ENCODE measurements at places on chromosomes 3 and 15.

DNA sequence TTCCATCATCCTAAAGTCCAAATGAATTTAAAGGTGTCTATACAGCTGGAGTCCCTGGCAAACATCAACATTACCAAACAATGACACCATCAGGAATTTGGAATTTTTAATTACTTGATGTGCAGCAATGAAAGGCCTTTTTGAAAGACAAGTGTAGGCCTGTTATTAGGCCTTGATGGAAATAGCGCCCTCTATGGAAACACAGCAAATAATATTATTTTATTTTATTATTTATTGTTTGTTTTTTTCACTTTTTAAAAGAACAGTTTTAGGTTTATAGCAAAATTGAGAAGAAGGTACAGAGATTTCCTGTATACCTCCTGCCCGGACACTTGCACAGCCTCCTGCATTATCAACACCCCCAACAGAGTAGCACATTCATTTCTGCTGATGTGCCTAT lies 18.1 kb upstream of the OR5AC2 start:
- no peak for DNase-seq

- no peak for DNase-seq
Measured at GRCh38 chr3:95508124-95508523, 1306.3 kb upstream of the EPHA6 start.

GRCh38 chr15:75676688-75677464 lies 29.2 kb downstream of the SNX33 start:
- no peak for DNase-seq

DNA sequence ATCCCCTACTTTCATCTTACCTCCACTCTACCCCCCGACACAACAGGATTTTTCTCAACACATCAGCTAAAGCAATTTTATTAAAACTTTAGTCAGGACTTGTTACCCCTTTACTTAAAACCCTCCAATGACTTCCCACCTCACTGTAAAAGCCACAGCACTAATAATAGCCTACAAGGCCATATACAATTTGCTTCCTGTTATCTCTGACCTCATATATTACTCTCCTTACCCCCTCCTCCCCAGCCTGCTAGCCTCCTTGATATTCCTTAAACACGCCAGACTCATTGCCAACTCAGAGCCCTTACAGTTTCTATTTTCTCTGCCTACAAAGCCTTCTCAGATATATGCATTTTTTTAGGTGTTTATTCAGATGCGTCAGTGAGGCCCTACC lies 54.4 kb downstream of the DCUN1D1 start:
- no peak for DNase-seq

DNA sequence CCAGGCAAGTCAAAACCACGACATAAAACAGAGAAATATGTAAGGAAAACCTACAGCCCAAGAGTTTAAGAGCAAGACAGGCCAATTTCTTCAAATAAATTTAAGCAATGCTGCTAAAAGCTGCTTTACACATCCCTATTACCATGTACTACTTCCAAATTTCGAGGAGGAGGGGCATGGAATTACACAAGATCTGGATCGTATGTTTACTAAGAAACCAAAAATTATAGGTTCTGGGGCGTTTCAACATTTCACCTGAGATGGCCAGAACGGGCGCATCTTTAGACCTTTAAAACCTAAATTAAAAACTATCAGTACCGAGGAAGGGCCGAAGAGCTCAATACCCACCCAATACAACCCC lies 664 bp upstream of the NR2C2 start:
- no peak for DNase-seq
